ENCODE measurements at places on chromosomes 3 and 15.
A peak's percentile ranks its signal among the peaks of the same experiment; 100 is the strongest.

- DNase-seq = no peak
Observed at GRCh38 chr3:111594205-111594604, 941 bp downstream of the ZBED2 start.

GRCh38 chr3:175383813-175384212, 524.7 kb downstream of the NAALADL2 start:
- no peak for DNase-seq

DNA sequence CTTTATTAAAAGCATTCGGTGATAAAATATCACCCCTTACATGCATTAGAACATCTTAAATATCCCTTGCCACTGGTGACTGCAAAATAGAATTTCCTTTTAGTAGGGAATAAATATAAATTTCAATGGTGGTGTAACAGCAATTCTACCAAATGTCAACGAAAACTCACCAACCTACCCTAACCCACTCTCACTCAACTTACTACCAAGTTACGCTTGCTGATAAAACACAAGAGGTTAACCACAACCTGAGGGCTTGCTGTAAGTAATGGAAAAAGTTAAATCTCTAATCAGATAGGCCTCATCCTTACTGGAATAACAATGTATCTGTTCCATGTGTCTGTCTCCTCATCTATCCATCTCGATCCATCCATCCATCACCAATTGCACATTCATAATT, 274.7 kb downstream of the FOXP1 start:
- DNase-seq = no peak

DNA sequence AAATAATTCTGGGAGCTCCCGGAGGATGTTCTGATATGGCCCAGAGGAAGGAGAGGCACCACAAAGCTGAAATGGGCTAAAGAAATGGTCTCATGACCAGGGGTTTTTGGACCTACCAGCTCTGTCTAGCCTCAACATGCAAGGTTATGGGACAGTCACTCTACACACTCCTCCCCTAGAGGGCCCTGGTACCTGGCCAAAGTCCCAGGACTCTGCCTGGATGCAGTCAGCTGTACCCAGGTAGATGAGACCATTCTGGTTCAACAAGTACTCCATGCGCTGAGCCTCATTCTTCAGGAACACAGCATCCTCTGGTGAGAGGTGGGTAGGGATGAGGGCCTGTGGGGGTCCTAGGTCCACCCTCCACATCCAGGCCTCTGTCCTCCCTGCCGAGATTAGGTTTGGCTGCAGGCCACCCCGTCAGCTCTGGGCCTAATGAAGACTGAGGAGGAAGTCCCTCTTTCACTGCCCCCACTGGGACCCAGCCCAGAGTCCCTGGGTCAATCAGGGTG, 9.5 kb downstream of the EPB42 start:
- DNase-seq = no peak

GRCh38 chr3:143737065-143737464, 111.2 kb downstream of the SLC9A9 start:
- DNase-seq = no peak

- DNase-seq = no peak
Observed at GRCh38 chr3:45225465-45226205, 452 bp downstream of the TMEM158 start.

DNA sequence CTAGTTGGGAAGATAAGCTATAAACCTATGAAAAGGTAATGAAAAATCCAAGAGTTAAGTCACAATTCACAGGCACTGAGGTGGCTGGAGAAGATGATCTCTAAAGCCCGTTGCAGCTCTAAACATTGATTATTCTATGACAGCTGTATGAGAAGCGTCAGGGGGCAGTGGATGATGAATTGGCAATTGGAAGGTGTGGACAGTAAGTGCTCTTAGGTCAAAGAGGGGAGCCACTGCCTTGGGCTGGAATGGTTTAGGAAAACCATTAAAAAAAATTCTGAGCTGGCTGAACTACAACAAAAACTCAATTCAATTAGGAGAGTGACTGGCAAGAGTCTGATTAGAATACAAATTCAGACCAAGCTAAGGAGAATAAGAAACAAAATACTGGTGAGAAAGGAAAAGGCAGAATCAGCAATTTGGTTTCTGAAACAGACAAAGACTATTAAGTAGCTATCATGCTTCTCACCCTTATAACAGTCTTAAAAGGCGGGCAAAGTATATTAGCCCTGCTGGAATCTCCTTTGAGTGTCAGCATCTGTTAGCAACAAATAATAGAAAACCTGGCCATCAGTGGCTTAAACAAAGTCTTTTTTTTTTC, 8.8 kb upstream of the NMD3 start:
- peak; percentile 23 for DNase-seq

- no peak for DNase-seq
Observed at GRCh38 chr15:69071260-69071659, 56.8 kb downstream of the NOX5 start.

Measured in NCI-H524 treated with DMSO at 0.1 percent for 48 hours (cell line).